ENCODE measurements at places on chromosomes 5 and 9. TPM values are rescaled to one million over a fixed set of nuclear protein-coding genes. Genes with fewer than 3 reads are reported as not detected.

DNA sequence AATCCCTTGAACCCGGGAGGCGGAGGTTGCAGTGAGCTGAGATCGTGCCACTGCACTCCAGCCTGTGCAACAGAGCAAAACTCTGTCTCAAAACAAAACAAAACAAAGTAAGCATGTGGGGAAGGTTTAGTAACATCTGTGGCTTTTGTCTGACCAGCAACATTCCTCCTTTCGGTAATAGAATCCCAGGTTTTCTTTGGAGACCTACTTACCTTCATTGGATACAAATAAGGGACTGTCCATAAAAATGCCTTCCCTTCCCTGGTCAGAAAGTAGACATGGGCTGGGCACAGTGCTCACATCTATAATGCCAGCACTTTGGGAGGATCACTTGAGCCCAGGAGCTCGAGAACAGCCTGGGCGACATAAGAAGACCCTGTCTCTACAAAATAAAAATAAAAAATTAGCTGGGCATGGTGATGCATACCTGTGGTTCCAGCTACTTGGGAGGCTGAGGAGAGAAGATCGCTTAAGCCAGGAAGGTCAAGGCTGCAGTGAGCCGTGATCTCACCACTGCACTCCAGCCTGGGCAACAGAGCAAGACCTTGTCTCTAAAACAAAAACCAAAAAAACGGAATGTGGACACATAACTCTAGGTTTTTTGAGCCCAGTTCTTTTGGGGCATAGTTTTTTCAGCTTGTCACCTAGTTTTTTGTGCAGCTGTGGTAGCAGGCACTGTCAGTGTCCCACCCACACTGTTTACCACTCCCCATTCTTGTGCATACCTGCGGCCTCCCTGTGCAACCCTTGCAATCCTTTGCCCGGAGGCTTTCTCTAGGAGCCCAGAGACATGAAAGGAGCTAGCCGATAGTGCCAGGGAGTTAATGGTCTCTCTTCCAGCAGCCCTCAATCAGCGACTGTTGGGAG, 9.0 kb upstream of the SPINK4 start:
- DNase-seq = no peak

GRCh38 chr9:13113216-13113615, 166.3 kb downstream of the MPDZ start:
- no peak for DNase-seq

GRCh38 chr5:98104454-98105188, 668.8 kb upstream of the RGMB start:
- no peak for DNase-seq

- DNase-seq = no peak
Observed at GRCh38 chr5:25025831-25026230, 381.1 kb upstream of the CDH10 start.

GRCh38 chr5:174327317-174327864, 281.9 kb downstream of the NSG2 start:
- DNase-seq = peak; percentile 48

DNA sequence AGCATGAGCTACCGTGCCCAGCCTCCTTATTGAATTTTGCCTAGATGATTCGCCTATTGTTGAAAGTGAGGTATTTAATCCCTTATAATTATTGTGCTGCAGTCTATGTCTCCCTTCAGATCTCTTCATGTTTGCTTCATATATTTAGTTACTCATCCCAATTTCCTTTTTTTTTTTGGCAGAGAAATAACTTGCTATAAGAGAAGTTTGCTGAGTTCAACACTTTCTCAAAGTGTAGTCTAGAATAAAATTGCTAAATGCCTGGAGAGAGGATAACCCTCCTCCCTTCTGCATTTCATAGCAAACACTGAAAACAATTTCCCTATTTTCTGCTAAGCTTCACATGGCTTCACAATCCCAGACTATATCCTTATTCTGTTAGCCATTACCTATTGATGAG, 136.6 kb upstream of the CD180 start:
- no peak for DNase-seq

DNA sequence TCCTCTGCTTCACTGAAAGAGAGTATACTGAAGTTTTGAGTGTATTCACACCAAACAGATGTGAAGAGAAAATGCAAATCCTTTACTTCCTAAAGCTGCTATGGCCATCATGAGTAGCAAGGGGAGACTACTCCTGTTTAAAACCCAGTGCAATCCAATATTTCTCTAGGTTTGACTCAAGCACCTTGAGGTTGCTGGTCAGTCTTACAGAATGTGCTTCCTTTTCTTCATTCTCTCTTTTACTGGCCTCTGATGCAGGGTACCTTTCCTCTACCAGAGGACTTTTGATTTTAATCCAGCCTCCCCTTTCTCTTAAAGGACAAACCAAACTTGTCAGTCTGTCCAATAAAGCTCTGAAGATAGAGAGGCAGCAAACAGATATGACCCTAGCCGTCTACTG, 98.1 kb upstream of the TLE4 start:
- no peak for DNase-seq

DNA sequence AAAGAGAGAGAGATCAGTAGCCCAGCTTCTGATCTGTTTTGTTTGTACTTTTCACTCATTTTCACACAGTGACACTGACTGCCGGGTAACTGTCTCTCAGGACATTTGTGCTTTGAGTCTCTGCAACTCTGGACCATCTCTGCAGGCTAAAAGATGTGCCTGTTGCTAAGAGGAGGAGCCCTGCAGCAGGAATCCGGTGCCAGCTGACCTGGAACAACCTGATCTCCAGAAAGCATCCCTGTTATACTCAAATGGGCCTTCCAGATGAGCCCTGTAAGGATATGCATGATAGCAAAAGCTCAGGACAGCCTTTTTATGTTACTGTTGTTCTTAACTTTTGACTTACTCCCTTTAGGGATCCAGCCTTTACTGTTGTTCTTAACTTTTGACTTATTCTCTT, 170.7 kb upstream of the RASEF start:
- no peak for DNase-seq

DNA sequence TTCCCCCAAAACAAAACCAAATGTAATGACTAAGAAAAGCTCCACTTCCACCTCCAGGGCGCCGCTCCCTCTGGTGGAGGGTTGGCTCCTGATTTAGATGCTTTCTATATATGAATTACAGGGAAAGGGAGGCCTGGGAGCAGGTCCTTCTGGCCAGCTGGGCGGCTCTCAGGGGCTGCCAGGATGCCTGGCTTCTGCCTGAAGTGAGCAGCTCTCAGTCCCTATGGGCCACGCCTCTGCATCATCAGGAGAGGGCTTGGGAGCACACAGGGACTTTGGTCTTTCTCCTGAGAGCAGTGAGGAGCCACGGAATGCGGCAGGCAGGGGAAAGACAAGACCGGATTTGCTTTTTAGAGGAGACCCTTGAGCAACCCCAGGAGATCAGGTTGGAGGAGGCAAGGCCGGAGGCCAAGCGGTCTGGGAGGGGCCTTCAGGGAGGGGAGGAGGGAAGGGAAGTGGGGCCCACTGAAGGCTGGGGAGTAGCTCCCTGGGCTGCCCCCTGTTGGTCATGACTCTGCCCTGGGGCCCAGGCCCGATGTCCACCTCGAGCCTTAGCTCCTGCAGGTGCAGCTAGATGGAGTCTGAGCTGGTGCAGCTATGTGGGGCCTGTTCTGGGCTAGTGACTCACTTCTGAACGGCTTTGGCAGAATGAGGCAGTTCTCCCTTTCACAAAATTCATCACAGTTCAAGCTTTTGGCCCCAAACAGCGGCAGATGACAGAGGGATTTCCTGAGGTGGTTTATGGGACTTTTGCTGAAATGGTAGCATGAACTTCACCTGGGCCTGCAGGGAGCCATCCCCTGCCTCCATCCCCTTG, 11.3 kb upstream of the GRHPR start:
- no peak for DNase-seq

- no peak for DNase-seq
Observed at GRCh38 chr5:134504629-134505300, 20.7 kb upstream of the JADE2 start.

ZNF883 gene
- total RNA-seq = 1.9 TPM

FGFR4 gene
- 1.5 TPM for total RNA-seq

KLF4 gene
- 0.62 TPM for total RNA-seq

CEL gene
- 2.8 TPM for total RNA-seq

ZNF366 gene
- total RNA-seq = not detected

OTULINL gene
- total RNA-seq = 27.3 TPM

NXNL2 gene
- total RNA-seq = not detected

KCNMB1 gene
- total RNA-seq = not detected

NSG2 gene
- not detected for total RNA-seq
